ENCODE measurements at places on chromosomes 2 and 18. TPM values are rescaled to one million over a fixed set of nuclear protein-coding genes. Genes with fewer than 3 reads are reported as not detected.

DNA sequence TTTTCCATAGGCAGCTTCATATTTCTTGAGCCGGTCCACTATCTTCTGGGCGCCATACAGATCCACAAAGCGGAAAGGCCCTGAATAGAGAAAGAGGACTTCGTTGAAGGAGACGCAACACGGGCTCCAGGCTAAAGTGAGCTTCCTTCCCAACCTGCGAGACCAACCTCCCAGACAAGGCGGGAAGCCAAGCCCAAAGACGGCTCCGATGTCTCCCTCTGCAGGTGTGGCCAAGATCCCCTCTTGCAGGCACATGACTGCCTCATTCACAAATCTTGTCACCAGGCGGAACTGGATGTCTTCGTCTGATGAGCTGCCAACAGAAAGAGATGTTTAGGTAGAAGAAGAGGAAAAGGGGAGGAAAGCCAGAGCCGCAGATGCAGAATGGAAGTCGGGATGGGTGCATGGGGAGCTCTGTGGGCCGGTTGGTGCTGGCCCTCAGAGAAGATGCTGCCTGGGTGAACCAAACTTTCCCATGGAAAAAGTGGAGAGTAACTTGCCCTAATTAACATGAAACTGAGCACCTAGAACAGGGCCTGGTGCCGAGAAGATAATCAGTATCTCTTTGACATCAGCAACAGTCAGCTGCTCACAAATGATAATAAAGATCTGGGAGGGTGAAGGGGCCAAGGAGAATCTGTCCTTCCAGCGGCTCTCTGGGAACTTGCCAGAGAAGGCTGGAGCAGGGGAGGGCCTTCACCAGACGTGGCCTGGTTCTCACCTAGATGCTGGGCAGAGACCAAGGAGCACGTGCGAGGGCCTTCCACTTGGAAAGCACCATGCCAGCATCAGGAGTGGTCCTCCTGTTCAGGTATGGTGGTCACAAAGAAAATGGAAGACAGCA lies 18.6 kb downstream of the GAREM2 start:
- no peak for DNase-seq

DNA sequence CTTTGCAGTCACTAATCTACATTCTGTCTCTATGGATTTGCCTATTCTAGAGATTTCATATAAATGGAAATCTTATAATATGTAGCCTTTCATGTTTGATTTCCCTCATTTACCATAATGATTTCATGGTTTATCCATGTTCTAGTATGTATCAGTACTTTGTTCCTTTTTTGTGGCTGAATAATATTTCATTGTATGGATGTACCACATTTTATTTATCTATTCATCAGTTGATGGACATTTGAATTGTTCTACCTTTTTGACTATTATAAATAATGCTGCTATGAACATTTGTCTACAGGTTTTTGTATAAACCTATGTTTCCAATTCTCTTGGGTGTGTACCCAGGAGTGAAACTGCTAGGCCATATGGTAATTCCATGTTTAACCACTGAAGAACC lies 221.1 kb downstream of the ICOS start:
- no peak for DNase-seq

GRCh38 chr18:11035814-11036495 lies 113.4 kb downstream of the PIEZO2 start:
- no peak for DNase-seq

DNA sequence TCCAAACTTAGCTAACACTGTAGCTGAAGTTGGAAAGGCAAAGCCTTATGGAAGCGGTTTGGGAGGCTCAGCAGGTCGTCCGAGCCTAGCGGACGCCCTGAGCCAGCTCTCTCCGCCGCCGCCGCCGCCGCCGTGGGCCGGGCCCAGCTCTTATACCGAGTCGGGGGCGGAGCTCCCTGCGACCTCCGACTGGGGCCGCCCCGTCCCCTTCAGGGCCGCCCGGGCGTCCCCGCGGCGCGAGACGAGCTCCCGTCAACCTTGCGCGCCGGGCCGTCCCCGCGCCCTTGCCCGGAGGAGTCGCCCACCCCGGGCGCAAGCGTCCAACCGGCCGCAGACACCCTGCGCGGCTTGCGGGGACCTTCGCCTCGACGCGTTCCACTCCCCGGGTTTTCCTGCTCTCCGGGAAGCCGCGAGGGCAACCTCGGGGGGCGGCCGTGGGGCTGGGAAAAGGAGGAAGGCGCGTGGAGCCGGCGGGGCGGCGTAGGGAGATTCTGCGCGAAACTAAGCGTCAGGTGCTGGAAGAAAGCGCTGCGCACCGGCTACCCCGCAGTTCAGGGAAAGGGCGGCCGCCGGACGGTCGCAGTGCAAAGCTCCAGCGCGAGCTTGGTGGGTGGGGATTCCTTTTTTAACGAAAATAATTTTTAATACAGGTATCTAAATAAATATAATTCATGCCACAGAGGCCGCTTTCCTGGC lies at the start of gene SLC40A1:
SLC40A1 (minus strand) TSS at position 129 of the 696 bp plus-strand sequence. CDS start 326 bp downstream, outside the sequence.
- DNase-seq, result peak; percentile 69

FOXD4L1 gene
- polyA plus RNA-seq, result 0.27 TPM

DNA sequence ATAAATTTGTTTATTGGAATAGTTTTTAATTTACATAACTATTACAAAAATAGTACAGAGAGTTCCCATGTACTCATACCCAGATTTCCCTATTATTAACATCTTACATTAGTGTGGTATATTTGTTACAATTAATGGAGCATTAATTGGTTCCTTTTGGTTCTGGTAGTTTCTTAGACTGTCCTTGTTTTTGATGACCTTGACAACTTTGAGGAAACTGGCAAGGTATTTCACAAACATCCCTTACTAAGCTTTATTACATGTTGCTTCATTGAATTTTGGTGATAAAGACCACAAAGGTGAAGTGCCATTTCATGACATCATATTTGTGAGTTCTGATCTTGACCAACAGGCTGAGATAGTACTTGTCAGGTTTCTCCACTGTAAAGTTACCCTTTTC lies 379.0 kb upstream of the GCFC2 start:
- no peak for DNase-seq

DNA sequence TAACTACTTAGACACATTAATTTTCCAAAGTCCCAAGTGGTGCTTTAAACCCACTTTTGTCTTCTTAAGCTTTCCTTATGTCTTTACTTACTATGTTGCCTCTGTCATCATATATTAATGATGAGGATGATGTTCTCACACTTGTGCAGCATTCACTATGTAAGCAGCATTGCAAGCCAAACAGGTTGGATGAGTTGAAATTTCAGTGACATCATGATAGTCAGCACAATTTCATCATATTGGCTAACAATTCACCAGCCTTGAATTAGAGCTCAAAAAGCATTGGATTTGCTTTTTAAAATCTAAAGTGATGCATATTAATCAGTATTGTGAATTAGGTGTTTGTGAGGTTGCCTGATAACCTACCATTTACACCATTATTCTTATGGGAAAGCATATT lies 7.7 kb downstream of the APLF start:
- DNase-seq, result no peak

NYAP2 gene
- polyA plus RNA-seq, result not detected

DNA sequence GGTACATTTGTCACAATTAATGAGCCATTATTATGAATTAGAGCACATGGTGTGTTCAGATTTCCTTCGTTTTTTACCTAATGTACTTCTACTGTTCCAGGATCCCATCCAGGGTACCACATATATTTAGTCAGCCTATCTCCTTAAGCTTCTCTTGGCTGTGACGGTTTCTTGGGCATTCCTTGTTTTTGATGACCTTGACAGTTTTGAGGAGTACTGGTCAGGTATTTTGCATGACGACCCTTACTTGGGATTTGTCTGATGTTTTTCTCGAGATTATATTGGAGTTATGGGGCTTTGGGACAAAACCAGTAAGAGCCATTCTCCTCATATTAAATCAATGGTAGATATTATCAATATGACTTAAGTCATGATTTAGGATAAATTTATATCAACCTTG lies 10.2 kb upstream of the LRP2 start:
- no peak for DNase-seq

- DNase-seq, result no peak
These were observed 9.7 kb upstream of the SNED1 start for GRCh38 chr2:240988571-240989271.

- no peak for DNase-seq
These were observed 601.7 kb downstream of the NR4A2 start for GRCh38 chr2:155730804-155731203.

OSR1 gene
- 10.9 TPM for polyA plus RNA-seq

- no peak for DNase-seq
These were observed 894 bp upstream of the FARSB start for GRCh38 chr2:222656526-222657446.

MOCOS gene
- 0.40 TPM for polyA plus RNA-seq

DNA sequence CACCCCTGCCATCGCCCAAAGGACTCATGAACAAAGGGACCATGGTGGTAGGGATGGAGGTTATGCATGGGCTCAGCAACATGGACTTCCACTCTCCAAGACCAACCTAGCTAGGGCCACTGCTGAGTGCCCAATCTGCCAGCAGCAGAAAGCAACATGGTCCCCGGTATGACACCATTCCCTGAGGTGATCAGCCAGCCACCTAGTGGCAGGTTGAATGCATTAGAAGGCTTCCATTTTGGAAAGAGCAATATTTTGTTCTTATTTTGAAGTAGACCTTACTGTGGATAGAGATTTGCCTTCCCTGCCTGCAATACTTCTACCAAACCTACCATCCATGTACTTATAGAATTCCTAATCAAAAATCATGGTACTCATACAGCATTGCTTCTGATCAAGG lies 99.8 kb downstream of the METTL4 start:
- no peak for DNase-seq

HNMT gene
- 67.0 TPM for polyA plus RNA-seq

GPC1 gene
- polyA plus RNA-seq, result 31.2 TPM

GRCh38 chr2:126634273-126634861 lies 21.6 kb upstream of the GYPC start:
- no peak for DNase-seq

DNA sequence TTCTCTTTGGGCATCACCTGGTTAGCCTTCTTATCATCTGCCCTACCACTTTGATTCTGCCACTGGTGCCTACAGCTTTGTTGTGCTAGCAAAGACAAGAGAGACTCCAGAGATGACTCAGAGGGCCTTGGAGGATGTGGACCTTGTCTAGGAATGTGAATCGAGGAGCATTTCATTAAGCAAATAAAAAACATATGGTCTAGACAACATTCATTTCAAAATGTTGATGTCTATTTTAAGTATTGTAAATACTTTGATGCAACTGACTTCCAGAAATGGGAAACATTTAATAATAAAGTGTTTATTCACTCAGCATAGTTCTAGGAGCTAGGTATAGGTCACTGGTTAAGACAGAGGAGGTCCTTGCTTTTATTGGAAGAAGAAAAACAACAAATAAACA lies 195.5 kb downstream of the CDCA7 start:
- no peak for DNase-seq

GRCh38 chr2:230416061-230416721 lies at the start of gene SP100:
SP100 (plus strand) TSS chr2:230416201; CDS start chr2:230416297, 96 bp downstream.
- peak; percentile 34 for DNase-seq

All from right renal pelvis (tissue), 4 donors.